Stimulated activated CD4-positive, alpha-beta T cell treated with anti-CD3 and anti-CD28 coated beads, Interleukin-2, amount 100 ng/mL, for 4 hours (primary cell): ENCODE measurements at places on chromosomes 2 and 18.

DNA sequence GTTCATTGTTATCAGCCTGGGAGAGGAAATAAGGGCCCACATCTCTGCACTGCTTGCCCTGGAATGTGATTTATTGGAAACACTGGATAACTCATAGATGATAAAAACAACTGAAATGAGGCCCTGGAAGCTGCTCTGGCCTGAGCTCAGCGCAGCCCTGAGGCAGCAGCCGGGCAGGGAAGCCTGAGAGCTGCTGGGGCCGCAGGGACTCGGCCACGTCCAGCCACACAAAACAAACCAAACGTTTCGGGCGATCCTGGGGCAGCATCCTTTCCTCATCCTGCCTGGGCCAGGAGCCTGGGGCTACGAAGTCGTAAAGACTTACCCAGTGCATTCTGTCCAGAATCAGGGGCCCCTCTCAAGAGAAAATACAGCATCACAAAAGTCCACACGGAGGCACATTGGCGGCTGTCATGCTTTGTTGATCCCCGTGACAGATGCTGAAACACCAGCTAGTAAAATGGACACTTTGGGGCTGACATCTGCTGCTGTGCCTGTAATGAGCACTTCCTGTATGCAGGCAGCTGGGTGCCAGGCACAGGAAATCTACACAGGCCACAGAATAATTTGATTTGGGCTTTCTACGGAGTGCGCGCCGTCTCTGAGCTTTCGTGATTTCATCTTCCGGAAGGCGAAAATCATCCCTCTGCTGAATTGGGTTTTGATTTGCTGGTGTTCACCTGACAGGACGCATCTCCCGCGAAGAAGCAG lies 250.6 kb downstream of the EIPR1 start:
- DNase-seq, result no peak

DNA sequence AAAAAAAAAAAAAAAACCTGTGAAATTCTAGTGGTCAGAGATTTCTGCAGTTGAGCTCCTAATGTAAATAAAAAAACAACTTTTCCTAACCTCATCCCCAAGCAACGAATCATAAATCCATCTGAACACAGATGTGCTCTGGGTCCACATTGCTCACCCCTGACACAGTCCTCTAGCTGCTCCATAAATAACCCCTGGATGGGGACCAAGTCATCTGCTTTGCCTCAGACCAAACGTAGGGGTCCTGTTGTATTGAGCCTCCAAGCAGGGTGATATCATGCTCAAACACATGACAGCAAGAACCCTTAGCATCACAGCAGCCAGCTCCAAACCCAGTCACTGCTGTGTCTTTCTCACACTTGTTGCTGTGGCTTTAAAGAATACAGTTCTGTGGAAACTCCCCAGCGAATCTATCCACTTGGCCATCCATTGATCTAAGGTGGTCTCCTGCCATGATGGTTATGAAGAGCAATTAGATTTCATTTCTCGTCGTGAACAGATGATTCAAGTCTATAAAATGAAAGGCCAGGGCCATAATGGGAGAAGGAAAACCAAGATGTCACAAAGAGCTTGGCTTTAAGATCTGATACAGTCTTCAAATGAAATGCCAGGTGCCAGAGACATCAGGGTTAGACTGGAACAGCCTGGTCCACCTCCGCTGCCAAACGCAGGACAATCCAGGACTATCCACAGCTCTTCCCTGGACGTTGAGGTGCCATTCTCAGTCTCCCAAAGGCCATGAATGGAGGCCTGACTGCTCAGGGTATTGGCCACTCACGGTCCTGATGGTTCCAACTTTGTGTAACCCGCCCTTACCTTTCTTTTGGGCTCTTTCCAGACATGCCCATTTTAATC lies 39.0 kb downstream of the TBC1D8 start:
- DNase-seq, result no peak

DNA sequence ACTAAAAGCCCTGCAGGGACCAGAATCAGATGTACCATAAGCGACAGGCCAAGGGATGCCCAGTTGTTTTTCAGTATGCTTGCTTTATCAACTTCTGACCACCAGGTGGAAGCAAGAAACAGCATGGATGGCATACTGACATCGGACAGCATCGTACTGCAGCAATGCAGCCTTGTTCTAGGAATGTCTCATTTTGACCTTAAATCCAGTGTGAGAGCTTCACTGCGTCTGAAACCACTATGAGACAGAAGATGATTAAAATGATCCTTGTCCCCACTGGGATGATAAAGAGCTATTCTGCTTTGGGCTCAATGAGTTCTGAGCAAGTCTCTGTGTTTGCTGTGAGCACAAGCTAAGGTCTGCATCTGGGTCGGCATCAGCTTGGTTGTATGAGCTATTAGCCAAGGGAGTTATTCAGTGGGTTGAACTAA lies 54.3 kb downstream of the CDK15 start:
- DNase-seq, result peak; percentile 3

DNA sequence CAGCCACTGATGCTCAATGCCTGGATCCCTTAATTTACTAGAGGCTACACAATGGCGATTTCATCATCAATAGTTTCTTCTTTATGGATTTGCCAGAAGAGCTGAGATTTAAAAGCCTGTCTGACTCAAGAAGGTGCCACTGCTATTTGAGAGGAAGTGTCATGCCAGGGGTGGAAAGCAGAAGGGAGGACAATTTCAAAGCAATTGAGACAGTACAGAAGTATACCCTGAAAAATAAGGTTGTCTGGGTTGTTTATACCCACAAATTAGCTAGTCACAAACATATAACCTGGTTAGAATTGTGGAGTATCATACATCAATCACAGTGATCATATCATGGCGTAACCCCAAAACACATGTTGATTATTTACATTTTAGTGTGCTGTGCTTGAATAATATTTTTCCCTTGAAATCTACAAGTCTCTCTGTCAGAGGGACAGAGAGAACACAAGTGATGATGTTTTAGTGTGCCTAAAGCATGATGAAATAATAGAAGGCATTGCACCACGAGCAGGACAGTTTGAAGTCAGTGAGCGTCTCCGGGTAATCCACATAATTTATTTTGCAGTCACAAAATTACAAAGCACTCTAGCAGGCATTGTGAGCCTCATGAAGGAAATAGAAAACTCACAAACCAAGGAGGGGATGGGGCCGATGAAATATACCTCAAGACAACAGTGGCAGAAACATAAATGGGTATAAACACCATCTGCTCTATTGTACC lies 312.2 kb upstream of the SPRED2 start:
- no peak for DNase-seq

- no peak for DNase-seq
These were observed 60.2 kb upstream of the FZD7 start for GRCh38 chr2:201973305-201973928.

DNA sequence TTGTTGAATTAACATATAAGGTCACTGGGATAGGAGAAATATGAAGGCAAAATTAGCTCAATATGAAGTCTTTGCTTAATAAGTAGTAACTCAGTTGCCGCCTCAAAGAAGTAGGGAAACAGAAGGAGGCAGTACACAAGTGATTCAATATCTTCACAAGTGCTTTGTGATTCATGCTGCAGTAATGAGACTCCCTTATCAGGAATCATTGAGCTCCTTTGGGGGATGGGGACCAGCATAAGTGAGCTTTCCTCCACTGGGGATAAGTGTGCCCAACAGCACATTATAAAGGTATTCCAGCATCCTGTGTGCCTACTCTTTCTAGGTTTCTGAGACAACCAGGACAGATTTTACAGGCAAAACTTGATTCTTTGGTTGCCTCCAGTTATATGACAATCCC lies 323.4 kb upstream of the UBE2E3 start:
- no peak for DNase-seq

- no peak for DNase-seq
These were observed 62.2 kb downstream of the RPL37A start for GRCh38 chr2:216560838-216561270.

- DNase-seq, result no peak
These were observed 665.9 kb downstream of the CBLN2 start for GRCh38 chr18:71878226-71878625.

GRCh38 chr18:34632321-34632720 lies 77.8 kb upstream of the DTNA start:
- no peak for DNase-seq

DNA sequence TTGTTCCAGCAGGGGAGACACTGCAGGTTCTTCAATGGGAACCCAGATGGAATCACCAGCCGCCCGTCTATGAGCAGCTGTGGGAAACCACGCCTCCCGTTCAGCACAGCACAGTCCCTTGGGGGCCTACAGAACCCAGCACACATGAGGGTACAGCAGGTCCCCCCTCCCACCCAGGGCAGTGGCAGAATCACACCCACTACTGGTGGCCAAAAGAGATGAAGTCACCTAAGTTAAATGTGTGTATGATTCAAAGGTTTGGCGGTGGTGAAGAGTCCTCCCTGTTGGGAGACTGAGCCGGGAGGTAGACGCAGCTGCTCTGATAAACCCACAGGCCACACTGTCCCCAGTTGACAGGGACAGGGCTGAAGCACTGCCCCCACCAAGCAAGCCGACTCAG lies 44.3 kb downstream of the L3MBTL4 start:
- DNase-seq, result no peak

DNA sequence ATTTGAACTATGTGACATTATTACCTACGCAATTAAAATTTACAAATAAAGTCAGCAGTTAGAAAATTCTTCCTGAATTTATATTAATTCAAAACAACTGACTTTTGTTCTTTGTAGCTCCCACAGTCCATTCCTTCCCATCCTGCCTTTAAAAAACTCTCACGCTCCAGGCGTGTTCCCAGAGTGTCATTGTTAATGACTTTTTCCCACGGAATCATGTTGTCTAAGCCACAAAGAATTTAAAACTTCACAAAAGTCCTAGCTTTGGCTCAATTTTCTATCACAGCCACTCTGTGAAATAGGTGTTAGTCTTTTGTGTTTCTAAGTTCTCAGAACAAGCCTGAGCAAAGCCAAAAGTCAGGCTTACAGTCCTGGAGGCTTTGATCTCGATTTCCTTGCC lies 26.5 kb downstream of the SLC1A4 start:
- no peak for DNase-seq

DNA sequence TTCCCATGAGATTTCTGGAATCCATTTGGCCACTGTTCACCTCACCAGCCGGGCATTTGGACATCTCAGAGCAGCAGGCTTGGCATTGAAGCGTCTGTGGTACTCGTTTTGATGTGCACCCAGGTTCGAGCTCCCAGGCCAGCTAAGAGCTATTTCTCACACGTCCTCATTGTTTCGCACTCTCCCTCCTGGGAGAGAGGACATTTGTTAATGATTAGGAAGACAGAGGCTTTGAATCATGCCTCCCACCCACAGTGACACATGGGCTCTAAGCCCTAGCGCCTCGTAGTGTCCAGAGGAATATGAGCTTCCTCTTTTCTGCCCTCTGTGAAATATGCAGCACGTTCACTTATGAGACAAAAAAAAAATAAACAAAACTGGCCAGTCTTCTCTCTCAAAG lies 361.8 kb downstream of the RND3 start:
- no peak for DNase-seq

DNA sequence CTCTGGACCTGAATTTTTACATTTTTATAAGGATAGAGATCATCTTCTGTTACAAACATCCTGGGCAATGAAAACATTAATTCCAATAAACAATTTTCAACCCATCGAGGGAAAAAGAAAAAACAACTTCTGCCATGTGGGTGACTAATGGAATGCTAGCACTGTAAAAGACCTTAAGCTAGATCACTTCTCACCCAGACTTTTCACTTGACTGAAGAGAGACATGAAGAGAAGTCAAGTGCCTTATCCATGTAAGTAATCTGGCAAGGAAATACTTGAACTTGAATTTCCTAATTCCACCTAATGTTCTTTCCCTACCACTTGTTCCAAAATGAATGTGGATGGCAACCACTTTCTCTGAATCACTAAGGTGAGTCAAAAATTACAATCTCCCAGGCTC lies 98.3 kb upstream of the ACVR1C start:
- no peak for DNase-seq

- no peak for DNase-seq
These were observed 759.5 kb downstream of the SATB2 start for GRCh38 chr2:198698230-198698629.

- DNase-seq, result no peak
These were observed 10.6 kb upstream of the ZNF516 start for GRCh38 chr18:76505614-76506013.

DNA sequence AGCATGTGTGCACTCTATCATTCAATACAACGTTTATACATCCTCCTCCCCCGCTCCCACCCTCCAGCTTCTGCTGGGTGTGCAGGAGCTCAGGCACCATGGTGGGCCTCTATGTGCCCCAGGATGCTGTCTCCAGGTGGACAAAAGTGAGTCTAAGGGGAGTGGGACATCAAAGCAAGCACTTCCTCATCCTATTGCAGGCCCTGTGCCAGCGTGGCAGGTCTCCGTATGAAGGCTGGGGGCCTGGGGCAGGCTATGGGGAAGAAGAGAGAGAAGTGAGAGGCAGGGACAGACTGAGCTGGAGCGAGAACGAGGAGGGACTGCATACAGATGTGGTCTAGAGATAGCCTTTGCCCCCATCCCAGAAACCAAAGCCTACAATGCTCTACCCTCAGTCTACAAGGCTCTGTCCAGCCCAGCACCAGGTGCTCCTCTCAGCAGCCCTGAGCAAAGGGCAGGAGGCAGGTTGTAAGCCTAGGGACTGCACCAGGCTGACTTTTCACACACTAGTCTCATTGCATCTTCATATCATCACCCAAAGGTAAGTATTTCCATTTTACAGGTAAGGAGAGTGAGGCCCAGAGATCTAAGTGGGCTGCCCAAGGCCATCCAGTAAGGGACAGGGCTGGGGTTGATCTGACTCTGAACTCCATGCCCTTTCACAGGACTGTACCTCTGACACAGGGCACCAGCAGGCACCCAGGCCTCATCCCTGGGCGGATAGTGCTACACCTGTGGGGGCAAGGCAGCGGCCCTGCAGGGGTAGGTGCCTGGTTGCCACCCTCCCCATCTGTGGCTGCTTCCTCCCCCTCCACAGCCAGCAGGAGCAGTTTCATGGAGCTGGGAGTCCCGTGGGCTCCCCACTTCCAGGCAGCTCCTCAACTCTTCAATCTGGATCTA lies 14.0 kb upstream of the ARID5A start:
- DNase-seq, result no peak

DNA sequence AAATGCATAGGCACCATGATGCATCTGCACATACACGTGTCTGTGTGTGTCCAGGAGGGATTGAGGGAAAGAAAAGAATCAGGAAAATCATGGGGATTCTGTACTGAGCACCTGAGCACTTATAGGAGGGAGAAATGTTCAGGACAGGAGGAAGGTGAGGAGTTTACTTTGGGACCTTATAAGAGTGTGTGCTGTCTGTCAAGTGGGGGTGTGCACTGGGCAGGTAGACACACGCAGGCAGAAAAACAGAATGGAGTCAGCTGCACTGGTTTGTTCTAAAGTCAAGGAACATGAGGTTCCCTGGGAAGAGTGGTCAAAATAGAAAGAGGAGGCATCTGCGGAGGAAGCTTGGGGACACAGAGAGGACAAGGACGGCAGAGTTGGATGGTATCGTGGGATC lies 92.2 kb upstream of the KCTD1 start:
- no peak for DNase-seq

- DNase-seq, result no peak
These were observed 10.2 kb downstream of the ANO7 start for GRCh38 chr2:241198381-241199279.

- peak; percentile 32 for DNase-seq
These were observed 57.5 kb downstream of the AP1S3 start for GRCh38 chr2:223779877-223780276.
